ENCODE measurements at places on chromosomes 16 and 17.

- no peak for DNase-seq
Observed at GRCh38 chr17:1082579-1082978, 85.7 kb downstream of the TIMM22 start.

DNA sequence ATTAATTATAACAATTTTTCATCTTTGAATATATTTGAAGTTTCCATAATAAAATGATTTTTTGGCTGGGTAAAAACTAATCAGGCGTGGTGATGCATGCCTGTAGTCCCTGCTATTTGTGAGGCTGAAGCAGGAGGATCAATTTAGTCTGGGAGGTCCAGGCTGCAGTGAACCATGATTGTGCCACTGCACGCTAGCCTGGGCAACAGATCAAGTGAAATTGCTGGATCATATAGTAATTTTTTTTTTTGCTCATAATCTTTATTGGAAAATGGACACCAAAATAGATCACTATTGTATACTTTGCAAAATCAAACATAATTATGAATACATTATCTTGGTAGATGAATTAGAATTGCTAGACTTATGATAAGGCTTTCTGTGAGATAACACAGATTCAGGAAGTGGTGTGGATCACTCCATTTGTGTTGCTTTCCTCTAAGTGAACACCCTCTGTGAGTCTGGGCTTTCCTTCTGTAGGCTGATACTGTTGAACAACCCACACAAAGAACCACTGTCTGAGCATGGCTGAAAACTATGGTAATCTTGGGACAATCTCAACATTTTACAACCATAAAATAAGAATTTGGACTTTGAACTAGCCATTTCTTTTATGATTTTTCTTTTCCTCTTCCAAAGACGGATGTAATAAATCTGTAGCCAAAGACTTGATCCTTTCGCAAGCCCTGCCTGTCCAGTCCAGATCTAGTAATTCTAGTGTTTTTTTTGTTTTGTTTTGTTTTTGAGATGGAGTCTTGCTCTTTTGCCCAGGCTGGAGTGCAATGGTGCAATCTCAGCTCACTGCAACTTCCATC lies 5.6 kb upstream of the ST3GAL2 start:
- no peak for DNase-seq

- no peak for DNase-seq
Observed at GRCh38 chr16:84851192-84852127, 31.7 kb downstream of the CRISPLD2 start.

GRCh38 chr17:70181866-70182265 lies 12.5 kb downstream of the KCNJ2 start:
- no peak for DNase-seq

DNA sequence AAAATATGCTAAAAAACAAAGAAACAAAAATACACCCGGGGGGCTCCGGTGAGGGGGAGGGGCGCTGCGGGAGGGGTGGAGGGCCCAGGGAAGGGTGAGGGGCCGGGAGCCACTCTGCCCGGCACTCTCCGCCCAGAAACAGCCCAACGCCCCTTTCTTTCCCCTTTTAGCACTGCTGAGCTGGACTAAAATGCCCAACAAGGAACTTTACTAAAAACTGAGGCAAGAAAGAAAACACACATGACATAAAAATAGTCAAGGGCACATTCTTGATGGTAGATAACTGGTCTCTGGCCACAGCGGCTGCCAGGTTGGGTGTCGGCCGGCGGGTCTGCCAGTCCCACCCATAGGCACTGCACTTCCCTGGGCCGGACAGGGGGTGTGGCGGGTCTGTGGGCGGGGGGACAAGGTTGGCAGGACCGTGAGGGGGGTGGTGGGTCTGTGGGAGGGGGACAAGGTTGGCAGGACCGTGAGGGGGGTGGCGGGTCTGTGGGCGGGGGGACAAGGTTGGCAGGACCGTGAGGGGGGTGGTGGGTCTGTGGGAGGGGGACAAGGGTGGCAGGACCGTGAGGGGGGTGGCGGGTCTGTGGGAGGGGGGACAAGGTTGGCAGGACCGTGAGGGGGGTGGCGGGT lies 20.9 kb downstream of the METRNL start:
- DNase-seq, result no peak
